ENCODE measurements at places on chromosomes 16 and 17. TPM values are rescaled to one million over a fixed set of nuclear protein-coding genes. Genes with fewer than 3 reads are reported as not detected.

- DNase-seq, result no peak
Observed at GRCh38 chr17:14950216-14950615, 314.9 kb downstream of the PMP22 start.

DNA sequence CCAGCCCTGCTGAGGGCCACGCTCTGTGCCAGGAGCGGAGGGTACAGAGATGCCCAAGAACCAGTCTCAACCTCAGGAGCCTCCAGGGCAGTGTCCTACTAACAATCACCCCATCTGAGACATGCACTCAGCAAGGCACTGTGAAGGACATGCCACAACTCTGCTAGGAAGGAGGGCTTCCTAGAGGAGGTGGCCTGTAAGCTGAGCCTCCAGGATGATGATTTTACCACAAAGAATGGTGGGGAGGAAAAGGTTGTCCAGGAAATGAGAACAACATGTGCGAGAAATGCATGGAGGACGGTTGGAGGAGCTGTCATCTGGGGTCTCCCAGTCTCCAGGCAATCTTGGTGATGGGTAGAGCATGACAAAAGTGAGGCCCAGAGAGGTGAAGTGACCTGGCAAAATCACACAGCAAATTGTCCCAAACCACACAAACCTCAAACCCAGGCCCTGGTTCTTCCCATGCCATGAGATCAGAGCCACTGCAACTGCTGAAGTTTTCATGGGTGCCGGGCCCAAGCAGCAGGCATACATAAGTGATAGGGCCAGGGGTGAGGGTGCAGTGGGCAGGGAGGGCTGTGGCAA, 30.5 kb downstream of the CNGB1 start:
- no peak for DNase-seq

- DNase-seq, result peak; percentile 22
Observed at GRCh38 chr17:39622380-39623006, 4.3 kb upstream of the PPP1R1B start.

DNA sequence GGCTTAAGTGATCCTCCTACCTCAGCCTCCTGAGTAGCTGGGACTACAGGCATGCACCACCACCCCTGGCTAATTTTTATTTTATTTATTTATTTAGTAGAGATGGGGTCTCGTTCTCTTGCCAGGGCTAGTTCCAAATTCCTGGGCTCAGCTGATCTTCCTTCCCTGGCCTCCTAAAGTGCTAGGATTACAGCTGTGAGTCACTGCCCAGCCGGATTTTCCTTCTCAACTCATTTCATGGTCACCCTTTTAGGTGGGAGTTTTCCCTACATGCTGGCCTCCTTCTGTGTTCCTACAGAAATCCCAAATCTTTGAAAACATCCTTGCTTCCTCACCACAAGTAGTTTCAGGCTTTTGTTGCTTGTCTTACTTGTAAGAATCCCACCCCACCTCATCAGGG, 102.1 kb upstream of the SIAH1 start:
- DNase-seq, result no peak

DNA sequence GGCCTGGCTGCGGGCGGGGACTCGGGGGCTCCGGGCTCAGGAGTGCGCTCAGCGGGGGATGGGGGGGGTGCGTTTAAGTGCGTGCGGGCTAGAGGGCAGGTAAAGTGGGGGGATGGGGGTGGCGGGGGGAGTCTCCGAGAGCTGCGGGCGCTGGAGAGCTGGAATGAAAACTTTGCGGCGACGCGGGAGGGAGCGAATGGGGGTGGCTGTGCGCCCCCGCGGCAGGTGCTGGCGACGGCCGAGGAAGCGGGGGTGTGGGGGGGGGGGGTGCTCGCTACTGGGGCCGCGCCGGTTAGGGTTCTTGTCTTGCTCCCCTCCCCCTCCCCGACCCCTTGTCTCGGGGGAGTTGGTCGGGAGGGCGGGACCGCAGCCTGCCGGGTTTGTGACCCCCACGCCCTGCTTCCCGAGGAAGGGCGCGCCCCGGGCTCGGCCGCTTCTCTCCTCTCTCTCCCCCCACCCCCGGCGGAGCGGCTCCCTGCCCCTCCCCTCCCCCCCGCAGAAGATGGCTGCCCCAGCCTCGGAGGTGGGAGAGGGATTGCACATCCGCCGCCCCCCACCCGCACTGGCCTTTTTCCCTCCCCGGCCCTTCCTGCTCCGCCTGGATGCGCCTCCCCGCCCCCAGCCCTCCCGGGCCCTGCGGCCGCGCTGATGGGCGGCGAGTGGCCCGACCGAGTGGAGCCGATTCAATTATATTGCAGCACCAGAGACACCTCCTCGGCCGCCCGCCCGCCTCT, 649 bp downstream of the GSE1 start:
- DNase-seq, result peak; percentile 88

DNA sequence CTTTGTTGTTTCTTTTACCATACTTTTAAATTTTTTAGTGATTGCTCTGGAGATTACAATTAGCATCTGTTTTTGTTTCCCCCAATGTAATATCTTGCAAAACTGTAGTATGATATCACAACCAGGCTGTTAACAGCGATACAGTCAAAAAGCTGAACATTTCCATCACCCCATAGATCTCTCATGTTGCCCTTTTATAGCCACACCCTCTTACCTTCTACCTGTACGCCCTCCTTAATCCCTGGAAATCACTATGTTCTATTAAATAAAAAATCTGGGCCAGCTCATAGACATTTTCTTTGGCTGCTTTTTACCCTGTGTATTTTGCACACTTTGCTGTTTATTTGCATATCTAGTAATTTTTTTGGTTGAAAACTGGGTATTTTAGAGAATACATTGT, 67.2 kb upstream of the NACA2 start:
- no peak for DNase-seq

DNA sequence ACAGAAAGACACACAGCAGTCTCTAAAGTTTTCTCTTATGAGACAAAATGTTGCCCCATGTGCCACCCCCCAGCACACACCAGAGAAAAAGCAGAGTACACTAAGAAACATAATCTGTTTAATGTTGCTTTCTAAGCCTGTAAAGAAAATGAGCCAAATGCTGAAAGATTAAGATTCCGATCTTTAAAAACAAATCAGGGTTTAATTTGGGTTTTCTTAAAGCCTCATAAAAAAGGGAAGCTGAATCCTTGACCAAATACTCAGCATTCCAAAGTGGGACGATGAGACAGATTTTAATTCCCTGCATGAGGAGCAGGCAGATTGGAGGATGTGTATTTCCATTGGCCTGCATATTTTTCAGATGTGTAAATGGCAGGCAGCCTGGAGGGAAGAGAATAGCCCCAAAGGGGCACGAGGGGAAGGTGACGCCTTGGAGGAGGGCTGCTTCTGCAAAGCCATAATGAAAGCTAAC, 118.4 kb downstream of the COPRS start:
- DNase-seq, result no peak

- DNase-seq, result no peak
Observed at GRCh38 chr17:5509482-5509881, 23.1 kb downstream of the MIS12 start.

- DNase-seq, result no peak
Observed at GRCh38 chr17:51475730-51476129, 215.4 kb downstream of the UTP18 start.

GRCh38 chr16:5837007-5837670, 739.5 kb upstream of the EEF2KMT start:
- no peak for DNase-seq

DNA sequence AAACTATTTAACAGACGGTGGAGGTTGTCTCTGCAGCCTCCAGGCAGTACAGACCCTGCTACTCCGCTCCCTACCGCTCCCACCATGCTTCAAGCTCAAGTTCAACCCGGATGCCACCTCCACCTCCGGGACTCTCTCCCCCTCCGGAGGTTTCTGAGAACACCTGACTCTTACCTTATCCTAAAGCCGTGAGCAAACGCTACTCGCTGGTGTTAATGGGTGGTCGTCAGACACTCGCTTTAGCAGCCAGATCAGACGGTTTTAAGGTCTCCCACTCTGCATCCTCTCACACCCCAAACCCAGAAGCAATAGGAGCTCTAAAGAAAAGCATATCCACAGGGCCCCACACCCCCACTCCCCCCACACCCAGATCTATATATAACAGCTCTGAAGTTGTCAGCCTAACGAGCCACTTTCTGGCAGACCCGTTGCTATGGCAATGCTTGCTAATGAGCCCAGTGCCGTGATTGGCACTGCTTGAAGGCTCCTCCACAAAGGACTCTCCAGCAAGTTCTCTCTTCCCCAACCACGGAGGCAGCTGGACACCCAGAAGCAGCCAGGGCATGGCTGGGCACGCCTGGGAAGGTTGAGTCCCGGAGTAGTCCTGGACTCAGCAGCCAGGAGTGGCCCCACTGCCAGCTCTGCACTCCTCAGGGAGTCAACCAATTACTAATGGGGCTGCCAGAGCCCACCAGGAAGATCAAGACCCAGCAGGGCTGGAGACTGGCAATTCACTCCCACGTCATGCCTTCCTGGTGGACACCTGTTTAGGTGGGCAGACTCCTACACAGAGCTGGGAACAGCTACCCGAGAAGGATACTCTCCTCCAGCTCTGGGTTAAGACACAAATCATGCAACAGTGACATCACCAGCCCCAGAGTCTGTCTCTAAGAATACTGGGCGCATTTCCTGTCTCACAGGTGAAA, 121.2 kb upstream of the RCVRN start:
- DNase-seq, result no peak

DNA sequence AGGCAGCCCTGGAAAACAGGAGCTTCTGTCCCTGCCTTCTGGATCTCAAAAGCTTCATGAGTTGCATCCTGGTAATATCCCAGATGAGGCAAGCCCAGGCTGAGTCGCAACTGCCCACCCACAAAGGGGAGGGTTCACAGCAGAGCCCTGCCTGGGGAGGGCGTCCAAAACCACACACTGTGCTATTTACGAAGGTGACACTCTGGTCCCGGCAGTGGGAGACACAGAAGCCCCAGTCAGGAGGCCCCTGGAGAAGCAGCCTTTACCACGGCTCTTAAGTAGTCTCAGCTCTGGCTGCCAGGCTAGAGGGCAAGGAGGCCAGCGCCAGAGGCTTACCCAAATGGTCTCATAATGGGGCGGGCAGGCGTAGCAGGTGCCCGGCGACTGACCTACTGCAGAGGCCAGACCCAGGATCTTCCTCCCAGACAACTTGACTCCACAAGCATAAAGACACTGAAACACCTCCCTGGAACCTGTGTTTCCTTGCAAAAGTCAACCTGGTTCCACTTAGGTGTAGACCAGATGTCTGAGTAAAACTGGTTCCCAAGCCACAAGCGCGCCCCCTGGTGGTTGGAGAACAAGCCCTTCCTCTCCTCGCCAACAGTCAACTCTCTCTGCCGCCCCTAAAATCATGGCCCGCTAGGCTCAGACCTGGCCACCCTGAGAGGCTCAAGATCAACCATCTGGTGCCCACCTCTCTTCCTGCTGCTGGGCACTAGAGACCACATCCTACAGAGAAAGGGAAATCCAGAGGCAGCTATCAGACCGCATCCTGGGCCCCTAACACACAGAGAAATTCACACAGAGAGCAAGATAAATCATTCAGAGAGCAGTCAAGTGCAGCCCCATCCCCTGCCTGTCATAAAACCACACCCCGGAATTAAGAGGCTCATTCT, 5.2 kb downstream of the AXIN2 start:
- peak; percentile 88 for DNase-seq

GRCh38 chr17:5468075-5468473, 708 bp downstream of the DHX33 start:
- DNase-seq, result no peak

DNA sequence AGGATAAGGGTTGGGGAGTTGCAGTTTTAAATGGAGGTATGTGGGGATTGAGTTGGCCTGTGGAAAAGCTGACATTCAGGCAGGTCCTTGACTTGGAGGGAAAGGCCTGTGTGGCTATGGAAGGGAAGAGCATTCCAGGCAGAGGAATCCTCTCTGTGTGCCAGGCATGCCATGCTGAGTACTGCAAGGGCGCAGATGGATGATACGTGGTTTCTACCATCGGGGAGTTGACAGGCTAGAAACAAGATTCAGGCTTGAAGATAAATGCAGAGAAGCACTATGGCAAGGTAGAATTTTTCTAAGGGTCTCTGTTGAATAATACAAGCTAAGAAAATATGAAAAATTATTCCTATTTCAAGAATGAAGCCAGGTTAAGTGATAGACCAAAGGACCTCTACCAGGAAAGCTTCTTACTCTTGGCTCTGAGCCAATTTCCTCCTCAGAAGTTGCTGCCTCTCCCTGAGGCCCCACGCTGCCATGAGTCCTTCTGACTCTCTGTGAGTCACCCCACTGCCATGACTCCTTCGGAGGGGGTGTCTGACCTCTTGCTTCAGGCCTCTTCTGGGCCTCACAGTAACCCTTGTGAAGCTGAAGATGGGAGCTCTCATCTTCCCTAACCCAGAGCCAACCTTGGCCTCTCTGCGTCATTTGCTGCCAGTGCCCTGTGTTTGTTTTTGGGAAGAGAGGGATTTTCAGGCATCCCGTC, 75.8 kb downstream of the WNT3 start:
- no peak for DNase-seq

OR1F1 gene
- not detected for total RNA-seq

SLC22A31 gene
- total RNA-seq, result not detected

SPATA22 gene
- total RNA-seq, result 0.84 TPM

DRC3 gene
- total RNA-seq, result 1.6 TPM

All from Right ventricle myocardium inferior (tissue), 1 donor.